Activated CD4-positive, alpha-beta T cell treated with anti-CD3 and anti-CD28 coated beads, Interleukin-2, Interleukin-4, amounts not matched to agents 100 ng/mL and 50 ng/mL, durations not matched to agents 16 hours and 8 hours (primary cell): ENCODE measurements at places on chromosomes 12 and 14.

DNA sequence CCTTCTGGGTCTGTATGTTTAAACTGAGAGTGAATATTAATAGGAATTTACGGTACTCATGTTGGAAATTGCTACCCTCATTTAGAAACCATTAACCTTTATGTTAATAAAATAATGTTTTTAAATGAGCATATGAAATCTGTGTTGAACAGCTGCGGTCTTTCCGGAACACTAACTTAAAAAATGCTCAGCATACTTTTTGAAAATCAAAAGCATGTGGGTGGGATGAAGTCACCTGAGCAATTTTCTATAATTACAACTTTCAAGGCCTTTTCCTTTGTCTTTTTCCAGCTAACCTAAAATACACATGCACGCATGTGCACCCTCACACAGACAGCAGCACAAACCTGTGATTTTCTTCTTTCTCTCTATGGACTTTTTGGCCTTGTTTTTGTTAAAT lies 39.8 kb downstream of the BORCS5 start:
- no peak for DNase-seq

DNA sequence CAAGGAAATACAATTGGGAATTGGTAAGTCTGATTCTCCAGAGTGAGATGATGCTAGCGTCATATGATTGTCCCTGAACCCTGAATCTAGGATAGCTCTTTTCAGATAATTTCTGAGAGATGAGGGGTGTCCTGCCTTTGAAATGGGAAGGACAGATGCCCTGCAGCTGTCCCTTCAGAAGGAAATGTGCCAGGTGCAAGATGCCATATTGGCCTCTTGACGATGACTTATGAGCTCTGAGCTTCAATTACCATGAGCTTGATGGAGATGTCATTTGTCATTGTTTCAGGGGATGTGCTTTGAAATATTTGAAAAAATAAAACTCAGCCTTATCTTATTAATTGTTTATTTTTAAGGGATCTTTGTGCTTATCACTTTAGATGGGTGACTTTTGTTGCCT lies 185.1 kb downstream of the DACT1 start:
- DNase-seq, result no peak

GRCh38 chr12:50550530-50551223 lies 45.9 kb downstream of the DIP2B start:
- DNase-seq, result no peak

DNA sequence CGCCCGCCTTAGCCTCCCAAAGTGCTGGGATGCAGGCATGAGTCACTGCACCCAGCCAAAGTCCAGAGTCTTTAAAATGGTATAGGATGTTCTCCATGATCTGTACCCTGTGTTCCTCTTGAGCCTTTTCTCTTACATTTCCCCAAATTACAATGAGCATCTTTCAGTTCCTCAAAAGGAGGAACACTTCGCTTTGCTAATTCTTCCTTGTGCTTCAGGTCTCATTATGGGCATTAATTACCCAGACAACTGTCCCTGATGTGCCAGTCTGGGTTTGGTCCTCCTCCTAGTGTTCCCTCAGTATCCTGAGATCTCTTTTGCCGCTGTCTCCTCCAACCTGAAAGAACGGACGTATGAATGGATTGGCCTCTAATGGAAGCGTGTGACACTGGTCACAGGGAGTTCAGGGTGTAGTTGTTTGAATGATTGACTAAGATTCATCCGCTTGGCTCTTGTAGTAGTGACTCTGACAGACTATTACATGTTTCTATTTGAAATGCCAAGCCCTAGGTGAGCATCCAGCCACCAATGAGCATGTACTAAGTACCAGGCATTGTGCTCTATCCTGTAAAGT lies 8.2 kb downstream of the PRKCH start:
- DNase-seq, result no peak

- DNase-seq, result peak; percentile 4
Observed at GRCh38 chr12:11657511-11657910, 8.0 kb downstream of the ETV6 start.

DNA sequence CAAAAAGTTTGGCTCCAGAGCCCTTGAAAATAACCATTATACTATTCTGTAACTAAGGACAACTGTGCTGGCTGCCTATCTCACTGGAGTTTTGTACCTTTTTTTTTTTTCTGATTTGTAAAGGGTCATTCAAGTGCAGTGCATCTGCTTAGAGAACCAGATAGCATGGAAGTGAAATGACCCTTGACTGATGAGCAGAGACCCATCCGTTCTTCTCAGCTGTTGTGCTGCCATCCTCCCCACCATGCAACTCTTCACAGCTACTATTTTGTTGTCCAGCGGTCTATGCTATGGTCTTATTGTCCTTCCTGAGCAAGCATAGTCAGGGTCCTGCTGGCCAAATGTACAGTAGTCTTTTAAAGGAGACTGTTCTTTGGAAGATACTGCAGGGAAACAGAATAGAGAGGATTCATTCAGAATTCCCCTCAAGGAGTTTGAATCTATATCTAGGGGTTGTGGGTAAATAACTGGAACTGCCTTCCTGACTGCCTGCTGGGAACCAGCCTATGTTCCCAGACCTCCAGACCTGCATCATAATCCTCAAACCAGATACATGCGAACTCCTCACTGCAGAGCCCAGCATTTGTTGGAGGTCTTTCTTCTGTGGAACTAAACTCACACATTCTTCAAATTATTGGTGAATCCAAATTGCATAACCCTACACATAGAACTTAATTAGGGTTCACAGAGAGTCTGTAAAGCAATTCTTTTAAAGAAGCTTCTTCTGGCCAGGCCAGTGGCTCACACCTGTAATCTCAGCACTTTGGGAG lies 41.1 kb downstream of the GPR19 start:
- DNase-seq, result no peak

DNA sequence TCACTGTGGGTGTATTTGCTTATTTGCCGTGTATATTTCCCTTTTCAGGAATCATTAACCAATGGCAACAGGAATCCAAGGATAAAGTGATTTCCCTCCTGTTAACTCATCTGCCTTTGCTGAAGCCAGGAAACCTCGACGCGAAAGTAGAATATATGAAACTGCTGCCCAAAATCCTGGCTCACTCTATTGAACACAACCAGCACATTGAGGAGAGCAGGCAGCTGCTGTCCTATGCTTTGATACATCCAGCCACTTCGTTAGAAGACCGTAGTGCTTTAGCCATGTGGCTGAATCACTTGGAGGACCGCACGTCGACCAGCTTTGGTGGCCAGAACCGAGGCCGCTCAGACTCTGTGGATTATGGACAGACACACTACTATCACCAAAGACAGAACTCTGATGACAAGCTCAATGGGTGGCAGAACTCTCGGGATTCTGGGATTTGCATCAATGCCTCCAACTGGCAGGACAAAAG lies 135.1 kb downstream of the SAMD4A start:
- no peak for DNase-seq

GRCh38 chr12:60052483-60052882 lies 456.7 kb downstream of the SLC16A7 start:
- DNase-seq, result no peak

DNA sequence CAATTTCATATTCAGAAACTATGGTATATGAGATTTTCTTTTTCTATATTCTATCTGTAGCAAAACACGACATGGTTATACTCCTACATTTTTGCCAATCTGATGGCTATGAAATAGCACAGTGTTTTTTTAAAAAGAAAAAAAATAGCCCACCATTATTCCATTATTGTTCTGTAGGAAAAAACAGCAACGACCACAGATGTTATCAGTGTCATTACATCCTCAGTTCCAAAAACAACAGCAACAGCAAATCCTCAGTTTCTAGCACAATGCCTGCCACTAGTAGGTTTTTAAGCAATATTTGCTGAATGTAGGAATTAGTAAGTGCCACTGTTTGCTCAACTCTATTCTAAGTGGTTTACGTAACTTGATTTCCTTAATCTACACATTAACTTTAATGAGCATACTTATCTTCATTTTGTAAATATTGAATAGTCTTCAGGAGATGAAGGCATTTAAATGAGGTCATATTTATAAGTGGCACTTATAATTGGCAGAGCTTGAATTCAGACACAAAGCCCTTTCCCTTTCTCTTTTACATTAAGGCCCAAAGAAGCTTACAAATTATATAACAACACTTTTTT lies 8.3 kb downstream of the RNASE6 start:
- DNase-seq, result no peak

DNA sequence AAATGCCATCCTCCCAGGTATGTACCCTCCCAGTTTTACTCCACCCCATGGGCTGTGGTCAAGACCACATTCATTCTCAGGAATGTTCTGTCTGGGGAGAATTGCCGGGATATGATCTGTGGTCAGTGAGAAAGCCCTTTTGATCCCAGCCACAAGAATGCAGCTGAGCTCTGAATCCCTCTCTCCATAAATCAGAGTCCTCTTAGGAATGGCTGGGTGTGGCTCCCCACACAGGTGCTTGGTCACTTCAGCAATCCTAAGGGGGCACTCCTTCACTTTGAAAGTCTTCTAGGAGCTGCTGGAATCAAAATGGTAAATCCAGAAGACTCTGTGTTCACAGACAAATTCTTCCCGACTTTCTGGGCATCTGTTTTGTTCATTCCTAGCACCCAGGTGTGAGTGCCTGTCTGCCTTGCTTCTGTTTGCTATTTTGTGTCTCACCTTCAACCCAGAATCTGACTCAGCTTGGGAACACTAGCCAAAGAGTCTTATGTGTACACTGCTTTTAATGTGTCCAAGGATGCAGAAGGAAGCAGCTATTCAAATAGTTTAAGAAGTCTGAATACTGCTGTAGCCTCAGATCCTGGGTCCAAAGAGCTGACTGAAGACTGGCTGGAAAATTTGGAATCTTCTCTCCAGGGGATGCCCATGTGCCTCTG lies 144.6 kb upstream of the CDKN3 start:
- no peak for DNase-seq

GRCh38 chr12:22082190-22082701 lies 36.2 kb downstream of the CMAS start:
- no peak for DNase-seq

- DNase-seq, result peak; percentile 53
Observed at GRCh38 chr12:121799156-121799841, 4.5 kb upstream of the SETD1B start.

DNA sequence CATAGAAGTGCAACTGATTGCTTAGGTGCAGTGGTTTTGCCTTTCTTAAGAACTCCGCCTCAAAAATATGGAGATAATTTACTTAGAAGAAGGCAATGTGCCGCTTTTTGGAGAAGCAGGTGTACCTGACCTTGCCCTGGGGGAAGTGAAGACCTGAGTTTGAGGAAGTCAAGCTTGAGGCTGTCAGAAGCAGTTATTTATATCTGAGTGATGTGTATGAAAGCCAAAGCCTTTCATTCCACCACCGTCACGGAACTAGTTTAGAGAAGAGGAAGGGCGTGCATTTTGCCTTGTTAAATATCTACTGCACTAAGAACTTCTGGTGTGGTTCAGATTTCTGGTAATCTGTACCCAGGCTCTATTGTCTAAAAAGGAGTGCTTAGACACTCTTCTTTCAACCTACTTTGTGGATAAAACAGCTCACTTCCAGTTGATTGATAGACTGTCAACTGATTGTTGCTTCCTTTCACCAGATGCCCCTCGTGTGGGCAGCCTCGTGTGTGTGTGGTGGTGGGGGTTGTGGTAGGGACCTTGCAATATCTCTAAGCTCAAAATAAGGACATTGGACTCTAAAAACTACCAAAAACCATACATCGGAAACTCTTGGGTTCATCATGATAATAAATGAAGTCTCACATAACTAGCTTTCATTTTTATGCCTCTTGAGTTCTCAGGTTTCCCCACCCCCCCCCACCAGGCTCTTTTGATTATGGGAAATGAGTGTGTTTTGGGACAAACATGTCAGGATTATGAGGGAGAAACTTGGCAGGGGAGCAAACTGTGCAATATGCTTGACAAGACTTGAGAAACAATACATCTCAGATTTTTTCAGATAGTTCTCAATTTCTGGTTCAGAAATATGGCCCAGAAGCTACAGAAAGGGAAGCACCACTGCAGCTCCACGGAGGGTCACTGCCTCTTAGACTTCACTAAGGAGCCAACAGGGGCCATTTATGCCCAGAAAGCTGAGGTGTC lies 78.6 kb downstream of the ARF6 start:
- peak; percentile 61 for DNase-seq

GRCh38 chr14:60878536-60878935 lies 102.3 kb downstream of the TRMT5 start:
- DNase-seq, result peak; percentile 20

DNA sequence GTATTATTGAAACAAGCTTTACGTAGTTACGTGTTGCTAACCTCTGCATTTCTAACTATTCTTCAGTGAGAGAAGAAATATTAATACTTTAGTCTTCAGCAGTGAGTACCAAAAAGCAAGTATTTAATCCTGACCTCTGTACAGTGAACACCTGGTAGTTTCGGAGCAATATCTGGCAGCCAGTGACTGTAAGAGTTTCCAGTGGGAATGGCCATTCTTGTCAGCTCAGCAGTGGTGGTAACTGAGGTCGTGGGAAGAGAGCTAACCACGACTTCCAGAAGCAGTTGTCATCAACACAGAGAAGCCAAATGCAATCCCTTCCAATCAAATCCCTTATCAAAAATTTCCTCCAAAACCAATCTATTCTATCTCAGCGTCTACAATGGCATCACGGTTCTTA lies 1500.2 kb upstream of the FLRT2 start:
- DNase-seq, result no peak

DNA sequence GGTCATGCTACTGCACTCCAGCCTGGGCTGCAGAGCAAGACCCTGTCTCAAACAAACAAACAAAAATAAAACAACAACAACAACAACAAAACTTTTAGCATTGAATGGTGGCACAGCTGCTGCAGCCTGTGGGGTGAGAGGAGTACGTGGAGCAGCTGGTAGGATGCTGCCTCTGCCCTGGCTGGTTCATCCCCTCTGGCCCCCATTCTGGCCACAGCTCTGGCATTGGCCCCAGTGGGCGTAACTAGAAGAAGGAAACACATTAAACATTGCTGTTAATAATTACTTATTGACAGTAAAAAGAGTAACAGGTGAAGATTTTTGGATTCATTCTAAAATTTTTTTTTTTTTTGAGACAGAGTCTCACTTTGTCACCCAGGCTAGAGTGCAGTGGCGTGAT lies 28.8 kb upstream of the C2CD5 start:
- DNase-seq, result no peak

DNA sequence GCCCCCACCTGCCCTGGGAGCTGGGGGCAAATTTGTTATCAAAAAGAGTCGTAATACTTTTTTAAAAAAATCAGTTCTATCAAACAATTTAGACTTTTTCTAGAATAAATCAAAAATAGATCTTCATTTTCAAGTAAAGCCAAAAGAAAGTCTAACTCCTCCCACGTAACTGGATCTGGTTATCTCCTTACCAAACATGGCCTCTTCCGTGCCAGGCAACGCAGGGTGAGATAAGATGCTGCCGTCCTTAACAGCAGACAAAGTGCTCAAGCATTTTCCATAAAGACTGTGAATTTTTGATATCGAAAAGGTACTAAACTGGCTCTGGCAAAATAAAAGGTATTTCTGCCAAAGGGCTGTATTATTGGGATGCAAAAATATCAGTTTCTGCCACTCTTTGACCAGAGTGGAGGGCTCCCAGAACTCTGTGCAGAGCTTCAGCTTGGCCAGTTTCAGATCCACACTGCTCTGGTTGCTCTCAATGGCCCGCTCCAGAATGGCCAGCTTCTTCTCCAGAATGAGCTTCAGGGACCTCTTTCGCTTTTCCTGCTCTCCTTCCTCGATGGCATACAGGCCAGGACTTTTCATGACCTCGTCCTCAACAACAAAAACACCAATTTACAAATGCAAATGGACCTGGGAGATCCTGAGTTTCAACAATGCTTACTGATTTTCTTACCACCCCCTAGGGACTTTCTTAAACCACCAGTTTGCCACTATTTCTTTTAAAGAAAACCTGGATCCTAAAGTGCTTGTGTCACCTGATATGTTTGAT lies 29.0 kb downstream of the NRDE2 start:
- DNase-seq, result no peak
